ENCODE measurements at places on chromosomes 2 and 18.

- DNase-seq = peak; percentile 63
These were observed 46.7 kb upstream of the FLACC1 start for GRCh38 chr2:201403880-201404279.

- DNase-seq = no peak
These were observed 49.0 kb upstream of the BCL2L11 start for GRCh38 chr2:111071600-111072171.

DNA sequence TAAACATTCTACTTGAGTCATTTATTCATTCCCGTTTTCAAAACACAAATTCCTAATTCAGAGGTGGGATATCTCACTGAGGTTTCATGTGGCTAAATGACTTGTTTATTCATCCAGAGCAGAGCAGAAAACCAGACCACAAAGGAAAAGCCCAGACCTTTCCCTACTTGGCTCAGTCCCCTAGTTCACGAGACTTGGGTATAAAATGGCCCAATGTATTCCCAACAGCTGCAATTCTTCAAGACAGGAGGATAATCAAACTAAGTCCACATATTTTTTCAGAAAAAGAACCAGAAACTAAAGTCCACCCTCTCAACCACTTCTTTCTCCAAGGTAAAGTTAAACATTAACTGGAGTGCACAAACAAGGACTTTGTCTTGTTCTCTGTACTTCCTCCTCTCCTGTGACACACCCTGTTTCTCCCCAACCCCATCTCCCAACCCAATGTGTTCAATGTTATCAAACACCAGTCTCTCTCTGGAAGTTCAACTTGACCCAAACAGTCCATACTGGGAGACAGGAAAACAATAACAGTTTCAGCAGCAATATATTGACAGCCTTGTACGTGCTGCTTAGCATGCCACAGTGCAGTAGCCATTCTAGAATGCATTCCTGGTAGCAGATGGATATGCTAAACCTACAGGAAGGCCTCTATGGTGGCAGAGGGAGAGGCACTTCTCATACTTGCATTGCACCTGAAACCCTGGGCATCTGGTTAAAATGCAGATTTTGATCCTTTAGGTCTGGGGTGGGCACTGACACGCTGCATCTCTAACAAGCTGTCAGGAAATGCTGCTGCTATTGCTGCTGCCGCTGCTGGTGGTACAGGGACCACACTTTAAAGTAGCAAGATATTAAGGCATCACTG is 110.7 kb downstream of the INO80D start:
- DNase-seq = no peak

- no peak for DNase-seq
These were observed 695.3 kb upstream of the REG3G start for GRCh38 chr2:78330193-78330592.

GRCh38 chr2:228655331-228655730 is 473.8 kb upstream of the SPHKAP start:
- no peak for DNase-seq

- DNase-seq = no peak
These were observed 547.2 kb upstream of the SETBP1 start for GRCh38 chr18:44133483-44133882.

DNA sequence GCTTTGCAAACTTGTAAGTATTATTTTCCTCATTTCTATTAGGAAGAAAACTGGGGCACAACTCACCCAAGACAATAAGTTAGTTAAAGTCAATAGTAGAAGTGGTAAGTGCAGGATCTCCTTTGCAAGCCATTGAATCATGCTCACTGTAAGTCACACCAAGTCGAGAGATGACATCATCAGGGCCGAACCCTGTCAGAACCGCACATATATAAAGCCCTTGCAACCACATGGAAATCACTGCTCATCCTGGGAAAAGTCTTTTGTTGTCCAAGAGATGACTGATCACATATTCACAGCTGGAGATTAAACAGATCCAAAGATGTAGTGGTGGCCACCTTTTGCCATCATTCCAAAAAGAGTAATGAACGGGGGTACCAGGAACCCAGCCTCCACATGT is 484.8 kb upstream of the ID2 start:
- no peak for DNase-seq

DNA sequence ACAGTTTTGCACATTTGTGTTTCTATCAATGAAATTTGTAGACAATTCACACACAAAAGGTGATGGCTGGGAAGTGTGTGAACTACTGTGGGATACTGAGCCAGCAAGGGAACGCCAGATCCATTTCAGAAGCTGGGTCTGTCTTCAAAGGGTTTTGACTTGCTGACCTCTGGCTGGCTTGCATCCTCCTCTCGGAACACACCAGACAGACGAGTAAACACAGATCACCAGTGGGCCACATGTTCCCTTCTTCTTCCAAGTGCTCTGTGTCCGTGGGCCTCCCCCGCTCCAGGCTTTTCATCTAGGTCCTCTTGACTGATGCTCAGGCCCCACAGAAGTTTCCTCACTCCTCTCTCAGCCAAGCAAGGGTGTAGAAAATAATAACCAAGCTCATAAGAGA is 122.2 kb upstream of the OSR1 start:
- DNase-seq = no peak

GRCh38 chr18:36126668-36127067 is 2.5 kb downstream of the SLC39A6 start:
- DNase-seq = no peak

GRCh38 chr2:200665626-200666453 is 80.0 kb downstream of the AOX1 start:
- DNase-seq = no peak

GRCh38 chr2:64625299-64626145 is 28.2 kb downstream of the SERTAD2 start:
- no peak for DNase-seq

GRCh38 chr2:221961561-221961960 is 337.2 kb downstream of the PAX3 start:
- no peak for DNase-seq

GRCh38 chr2:40343902-40344301 is 108.0 kb downstream of the SLC8A1 start:
- no peak for DNase-seq

DNA sequence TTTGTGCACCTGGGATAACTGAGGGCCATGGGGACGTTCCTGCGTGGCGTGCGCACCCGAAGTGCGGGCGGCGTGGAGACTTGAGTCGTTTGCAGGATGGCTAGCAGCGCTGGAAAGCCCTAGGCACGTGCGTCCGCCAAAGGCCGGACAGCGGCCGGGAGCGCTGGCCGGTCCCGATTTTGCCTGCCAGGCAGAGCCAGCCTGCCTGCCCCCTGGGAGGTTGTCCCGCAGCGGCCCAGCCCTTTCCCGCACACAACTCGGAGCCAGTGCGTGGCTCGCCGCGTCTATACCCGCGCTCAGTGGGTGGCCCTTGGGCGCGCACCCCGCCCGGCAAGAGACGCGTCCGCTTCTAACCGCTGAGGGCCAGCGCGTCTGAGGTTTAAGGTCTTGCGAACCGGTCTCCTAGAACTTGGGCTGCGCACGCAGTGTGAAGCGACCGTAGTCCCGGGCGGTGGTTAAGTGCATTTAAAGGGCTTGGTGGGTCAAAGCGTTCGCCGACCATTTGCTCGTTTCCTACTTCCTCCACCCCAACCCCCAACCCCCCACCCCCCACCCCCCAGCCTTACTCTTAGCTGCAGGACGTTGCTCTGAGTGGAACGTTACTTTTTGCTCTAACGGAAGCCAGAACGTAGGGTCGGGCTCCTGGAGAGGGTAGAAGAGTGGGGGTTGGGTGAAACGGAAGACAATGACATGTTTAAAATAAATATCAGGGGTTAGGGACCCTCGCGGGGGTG is 627 bp downstream of the CDCA7 start:
- peak; percentile 50 for DNase-seq

GRCh38 chr2:199679883-199680282 is 171.1 kb downstream of the FTCDNL1 start:
- DNase-seq = no peak

DNA sequence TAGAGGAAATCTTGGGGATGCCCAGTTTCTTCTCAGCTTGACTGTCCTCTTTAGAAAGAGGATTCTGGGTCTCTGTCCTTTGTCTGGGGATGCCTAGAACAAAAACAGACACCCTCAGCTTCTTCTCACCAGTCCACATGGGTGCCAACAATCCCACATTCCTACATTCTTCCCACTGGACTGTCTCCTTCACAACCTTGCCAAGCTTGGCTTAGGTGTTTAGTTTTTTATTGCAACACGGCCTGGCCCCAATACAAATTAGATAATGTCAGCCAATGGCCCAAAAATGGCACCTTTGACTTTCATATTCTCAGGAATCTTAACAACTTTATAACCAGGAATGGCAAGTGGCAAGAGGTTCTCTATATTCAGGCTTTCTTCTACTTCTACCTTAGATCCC is 273.0 kb downstream of the RNF152 start:
- no peak for DNase-seq

DNA sequence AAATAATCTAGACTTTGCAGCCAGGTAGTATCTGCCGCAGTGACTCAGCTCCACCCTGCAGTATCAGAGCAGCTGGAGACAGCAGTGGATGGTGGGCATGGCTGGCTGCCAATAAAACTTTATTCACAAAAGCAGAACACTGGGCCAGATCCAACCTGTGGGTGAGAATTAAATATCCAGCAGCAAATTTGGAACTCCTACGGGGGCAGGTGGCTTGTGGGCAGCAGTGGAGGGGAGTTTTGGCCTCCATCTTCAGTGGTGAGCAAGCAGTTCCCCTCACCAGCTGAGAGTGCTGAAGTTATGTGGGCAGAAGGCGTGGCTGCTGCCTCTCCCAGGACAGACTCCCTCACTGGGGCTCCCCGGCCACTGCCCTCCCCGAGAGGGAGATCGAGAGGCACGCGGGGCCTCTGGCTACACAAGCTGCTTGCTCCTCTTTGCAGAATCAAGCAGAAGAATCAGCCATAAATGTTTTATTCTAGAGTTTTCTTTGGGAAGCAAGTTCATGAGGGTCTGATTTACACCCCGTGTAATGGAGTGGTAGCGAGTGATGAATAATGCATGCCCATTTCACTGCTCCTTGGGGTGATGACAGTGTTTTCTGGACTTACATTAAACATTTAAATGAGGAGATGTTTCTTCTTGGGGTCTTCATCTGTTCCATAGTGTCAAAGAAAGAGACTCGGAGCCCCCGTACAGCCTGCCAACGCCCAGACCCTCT is 204.3 kb downstream of the SEPTIN10 start:
- peak; percentile 93 for DNase-seq

- peak; percentile 55 for DNase-seq
These were observed 172.5 kb downstream of the AGAP1 start for GRCh38 chr2:235666213-235666781.

- no peak for DNase-seq
These were observed 62.8 kb upstream of the SLC38A11 start for GRCh38 chr2:165017966-165018596.

GRCh38 chr2:44005846-44006245 is 10.1 kb upstream of the LRPPRC start:
- DNase-seq = no peak

GRCh38 chr18:78138983-78139496 is 840.6 kb upstream of the SALL3 start:
- DNase-seq = no peak

- DNase-seq = no peak
These were observed 544.4 kb upstream of the TNP1 start for GRCh38 chr2:217404236-217404760.

GRCh38 chr2:171798156-171798820 is 95.8 kb downstream of the SLC25A12 start:
- DNase-seq = peak; percentile 28

Measured in hematopoietic multipotent progenitor cell treated with erythropoietin and hydrocortisone succinate and interleukin-3 and kit ligand, for 8 days (in vitro differentiated cells).